ENCODE measurements at places on chromosomes 1 and 21.

DNA sequence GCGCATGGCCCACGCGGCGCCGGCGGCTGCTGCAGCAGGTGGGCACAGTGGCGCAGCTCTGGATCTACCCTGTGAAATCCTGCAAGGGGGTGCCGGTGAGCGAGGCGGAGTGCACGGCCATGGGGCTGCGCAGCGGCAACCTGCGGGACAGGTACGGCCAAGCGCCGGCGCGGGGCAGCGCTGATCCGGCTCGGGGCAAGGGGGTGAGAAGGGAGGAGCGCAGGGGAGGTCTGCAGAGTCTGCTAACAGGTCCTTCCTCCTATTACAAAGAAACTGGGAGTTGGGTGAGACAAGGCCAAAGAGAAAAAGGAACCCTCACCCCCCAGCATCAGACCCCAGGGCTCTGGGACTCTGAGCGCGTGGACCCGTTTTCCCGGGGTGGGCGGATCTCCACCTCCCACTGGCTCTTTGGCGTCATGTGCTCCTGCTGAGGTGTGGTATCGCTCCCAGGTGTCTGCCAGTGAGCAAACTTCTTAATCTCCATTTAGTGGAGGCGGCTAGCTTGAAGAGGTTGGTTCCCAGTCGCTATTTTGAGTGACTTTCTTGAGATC is 431 bp downstream of the MTARC1 start:
- DNase-seq, result no peak

DNA sequence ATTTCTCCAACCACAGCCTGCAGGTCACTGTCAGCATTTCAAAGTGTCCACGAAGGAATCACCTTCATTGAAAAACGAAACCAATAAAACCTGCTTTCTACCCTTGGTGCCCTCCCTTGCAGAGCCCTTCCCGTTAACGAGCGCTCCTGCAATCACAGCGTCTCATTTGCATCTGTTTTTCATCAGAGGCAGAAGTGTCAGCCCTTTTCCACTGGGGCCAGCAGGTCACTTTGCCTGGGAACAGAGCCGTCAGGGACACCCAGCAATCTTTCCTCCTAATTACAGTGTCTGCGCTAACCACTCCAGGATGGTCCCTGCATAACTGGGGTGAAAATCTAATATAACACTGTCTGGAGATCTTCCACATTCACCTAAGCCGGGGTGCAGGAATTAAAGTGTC is 85.3 kb downstream of the PSMG1 start:
- DNase-seq, result no peak

- peak; percentile 47 for DNase-seq
These were observed 29.7 kb downstream of the TSHB start for GRCh38 chr1:115059316-115059715.

DNA sequence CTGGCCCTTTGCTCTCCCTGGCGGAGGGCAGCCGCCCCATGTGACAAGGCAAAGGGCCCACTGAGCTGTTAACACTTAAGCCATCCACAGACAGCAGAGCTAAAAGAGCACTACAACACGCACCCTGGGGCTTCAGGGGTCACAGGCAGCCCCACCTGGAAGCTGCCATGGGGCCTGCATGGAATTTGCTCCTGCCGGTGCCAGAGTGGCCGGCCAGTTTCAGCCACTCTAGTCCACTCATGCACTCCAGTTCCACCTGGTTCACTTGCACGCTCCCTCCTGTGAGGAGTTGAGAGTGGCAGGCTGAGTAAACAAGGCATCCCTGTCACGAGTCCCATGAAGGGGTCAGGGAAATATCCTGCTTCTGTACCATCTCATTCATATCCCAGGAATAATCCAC is 55.3 kb downstream of the RIMS3 start:
- no peak for DNase-seq

DNA sequence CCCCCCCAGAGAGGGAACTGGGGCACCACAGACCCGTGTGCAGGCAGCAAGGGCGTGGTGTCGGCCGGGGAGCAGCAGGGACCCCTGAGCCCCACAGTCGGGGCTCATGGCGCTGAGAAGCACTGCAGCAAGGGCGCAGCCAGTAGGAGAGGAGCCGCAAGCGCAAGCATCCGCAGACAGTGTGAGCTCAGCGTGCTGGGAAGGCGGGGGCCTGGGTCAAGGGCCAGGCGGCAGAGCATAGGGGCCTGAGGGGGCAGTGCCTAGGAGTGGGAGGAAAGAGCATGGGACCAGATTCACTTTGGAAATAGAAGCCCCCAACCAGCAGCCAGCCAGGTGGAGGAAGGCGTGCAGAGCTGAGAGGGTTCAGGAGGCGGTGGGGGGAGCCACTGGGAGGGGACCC is 6.7 kb upstream of the KCNAB2 start:
- DNase-seq, result no peak

DNA sequence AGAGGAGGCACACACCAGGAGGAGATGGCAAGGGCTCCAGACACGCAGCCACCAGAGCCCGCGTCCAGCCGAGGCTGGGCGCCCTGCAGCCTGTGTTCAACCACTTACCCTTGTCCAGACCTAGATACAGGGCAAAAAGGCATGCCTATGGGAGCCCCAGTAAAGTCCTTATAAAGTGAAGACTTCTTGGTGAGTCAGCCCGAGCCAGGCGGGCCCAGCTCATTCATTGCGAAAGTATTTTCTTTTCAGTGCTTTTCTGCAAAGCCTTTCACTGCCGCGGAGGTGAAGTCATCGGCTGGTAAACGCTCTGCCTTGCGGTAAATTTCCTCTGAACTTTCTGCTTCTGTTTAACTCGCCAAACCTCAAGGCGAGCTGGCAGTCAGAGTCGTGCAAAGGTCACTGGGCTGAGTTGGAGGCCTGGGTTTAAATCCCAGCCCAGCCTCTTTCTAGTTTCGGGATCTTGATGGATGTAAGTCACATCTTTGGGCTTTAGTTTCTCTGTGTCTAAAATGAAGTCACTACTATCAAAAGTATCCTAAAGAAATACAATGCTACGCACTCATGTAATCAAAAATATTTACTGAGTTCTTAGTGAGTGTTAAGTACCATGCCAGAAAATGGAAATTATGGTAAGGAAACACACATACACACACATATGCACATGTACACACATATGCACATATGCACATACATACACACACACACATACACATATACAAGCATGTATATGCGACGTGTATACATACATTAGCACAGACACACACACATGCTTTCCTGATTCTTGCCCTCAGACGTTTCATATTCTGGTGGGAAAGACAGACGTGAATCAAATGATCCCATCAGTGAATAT is 54.7 kb upstream of the IFFO2 start:
- peak; percentile 99 for DNase-seq

DNA sequence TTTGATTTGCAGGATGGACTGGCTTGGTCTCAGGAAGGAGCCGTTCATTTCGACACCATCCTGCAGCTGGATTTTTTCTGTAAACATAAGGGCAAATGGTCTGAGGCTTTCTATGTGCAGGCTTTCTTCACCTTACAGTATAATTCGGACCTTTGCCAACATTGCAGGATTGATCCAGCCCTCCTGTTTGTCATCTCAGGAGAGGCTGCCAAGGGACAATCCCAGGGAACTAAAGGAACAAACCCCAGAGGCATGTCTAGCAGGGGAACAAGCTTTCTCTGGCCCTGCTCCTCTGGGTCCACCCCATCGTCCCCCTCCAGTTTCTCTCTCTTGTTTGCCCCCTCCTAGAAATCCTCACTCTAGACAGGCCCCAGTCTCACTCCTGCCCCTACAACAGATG is 24.8 kb upstream of the GBP6 start:
- DNase-seq, result no peak

- no peak for DNase-seq
These were observed 25.9 kb upstream of the HOOK1 start for GRCh38 chr1:59788825-59789224.
